ENCODE measurements at places on chromosomes 11 and 22.
A peak's percentile ranks its signal among the peaks of the same experiment; 100 is the strongest.

DNA sequence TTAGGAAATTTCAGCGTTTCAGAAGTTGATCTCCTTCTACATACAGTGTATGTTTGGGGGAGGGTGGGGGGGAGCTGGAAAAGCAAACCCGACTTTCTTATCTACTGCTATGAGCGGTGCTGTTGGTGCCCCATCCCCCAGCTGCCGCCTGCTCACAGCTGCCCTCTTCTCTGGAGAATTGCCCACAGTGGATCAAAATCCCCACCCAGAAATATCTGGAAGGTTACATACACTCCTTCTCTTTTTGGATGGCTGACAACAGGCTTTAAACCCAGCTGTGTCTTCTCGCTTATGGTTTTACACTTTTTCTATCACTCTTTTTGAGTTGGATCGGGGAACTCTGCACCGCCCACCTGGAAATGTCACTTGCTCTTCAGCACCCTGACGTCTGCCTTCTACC is 56.4 kb downstream of the DHCR7 start:
- DNase-seq: no peak

DNA sequence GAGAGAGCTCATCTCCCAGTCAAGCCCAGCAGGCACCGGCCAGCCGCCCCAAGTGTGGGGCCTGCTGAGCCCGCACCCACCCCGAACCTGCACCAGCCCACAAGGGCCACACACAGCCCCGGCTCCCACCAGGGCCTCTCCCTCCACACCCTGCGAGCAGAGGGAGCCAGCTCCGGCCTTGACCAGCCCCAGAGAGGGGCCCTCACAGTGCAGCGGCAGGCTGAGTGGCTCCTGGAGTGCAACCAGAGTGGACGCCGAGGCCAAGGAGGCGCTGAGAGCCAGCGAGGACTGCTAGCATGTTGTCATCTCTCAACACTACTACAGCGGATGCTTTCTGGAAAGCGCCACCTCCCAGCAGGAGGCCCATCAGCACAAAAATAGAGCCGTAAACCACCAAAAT is 10.9 kb downstream of the DEFB108B start:
- no peak for DNase-seq

DNA sequence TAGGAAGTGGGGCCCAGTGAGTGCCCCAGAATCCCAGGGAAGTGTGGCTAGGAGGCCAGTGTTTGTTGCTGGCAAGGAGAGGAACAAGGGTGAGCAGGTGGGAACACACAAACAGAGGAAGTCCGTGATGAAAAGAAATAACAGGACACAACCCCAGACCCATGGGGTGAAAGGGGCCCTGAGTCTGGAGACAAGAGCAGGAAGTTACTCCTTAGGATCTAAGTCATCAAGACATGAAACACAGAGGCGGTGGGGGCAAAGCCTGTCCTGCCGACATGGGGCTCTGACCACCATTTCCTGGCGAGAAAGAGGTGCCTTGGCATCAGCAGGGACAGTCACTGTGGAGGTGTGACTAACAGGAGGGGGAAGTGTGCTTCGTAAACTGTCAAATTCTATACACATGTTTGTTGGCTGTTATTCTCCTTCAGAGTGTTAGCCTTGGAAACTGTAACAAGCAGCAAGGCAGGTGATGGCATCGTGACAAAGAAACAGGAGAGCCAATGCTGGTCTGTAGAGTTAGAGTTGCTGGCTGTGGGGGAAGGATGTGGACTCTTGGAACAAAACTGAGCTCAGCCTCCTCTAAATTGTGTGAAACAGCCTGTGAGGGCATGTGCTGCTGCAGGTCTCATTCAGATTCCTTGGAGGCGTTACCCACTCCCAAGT is 21.7 kb downstream of the CHST1 start:
- no peak for DNase-seq

- DNase-seq: peak; percentile 53
Observed at GRCh38 chr11:44575288-44575672, 9.8 kb downstream of the CD82 start.

DNA sequence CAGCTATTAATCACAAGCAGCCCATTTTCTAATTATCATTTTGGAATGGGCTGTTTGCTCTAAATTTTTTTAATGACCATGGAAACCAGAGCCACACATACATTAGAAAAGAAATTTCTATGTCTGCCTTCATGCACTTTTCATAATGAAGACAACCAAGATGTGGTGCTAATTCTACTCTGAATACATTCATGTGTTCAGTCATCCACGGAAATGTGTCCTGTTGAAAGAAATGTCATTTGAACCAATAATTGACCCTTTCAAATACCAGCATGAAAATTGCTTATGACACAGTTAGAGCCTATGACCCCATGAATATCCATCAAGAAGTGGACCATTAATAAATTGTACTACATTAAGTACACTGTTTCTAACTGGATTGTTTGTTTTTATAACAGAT is 99.7 kb upstream of the KCNA4 start:
- no peak for DNase-seq

DNA sequence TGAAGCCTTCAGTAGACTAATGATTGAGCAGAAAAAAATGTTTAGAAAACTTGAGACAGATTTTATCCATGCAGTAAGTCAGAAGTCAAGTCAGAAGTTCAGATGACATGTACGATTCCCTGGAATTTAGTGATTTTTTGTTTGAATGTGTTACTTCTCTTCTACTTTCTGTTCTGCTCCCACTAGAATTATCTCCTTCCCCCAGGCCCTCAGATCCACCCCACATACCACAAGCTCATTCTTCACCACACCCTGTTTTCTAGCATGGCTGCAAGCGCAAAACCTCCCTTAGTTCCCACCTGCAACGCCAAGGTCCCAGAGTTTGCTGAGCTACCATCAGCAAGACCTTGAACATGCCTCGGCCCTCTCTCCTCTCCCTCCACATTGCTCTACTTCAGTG is 64.1 kb downstream of the KCNJ1 start:
- DNase-seq: no peak

DNA sequence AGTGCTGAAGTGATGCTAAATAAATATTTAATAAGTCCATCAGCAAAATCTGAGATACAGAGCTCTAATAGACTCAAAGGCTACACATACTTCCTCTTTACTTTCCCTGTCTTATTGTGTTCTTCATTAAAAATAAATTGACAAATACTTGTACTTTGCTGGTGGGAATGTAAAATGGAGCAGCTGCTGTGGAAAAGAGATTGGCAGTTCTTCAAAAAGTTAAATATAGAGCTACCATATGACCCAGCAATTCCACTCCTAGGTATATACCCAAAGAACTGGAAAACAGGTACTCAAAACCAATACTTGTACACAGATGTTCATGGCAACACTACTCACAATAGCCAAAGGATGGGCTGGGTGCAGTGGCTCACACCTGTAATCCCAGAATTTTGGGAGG is 76.0 kb downstream of the RBFOX2 start:
- no peak for DNase-seq

DNA sequence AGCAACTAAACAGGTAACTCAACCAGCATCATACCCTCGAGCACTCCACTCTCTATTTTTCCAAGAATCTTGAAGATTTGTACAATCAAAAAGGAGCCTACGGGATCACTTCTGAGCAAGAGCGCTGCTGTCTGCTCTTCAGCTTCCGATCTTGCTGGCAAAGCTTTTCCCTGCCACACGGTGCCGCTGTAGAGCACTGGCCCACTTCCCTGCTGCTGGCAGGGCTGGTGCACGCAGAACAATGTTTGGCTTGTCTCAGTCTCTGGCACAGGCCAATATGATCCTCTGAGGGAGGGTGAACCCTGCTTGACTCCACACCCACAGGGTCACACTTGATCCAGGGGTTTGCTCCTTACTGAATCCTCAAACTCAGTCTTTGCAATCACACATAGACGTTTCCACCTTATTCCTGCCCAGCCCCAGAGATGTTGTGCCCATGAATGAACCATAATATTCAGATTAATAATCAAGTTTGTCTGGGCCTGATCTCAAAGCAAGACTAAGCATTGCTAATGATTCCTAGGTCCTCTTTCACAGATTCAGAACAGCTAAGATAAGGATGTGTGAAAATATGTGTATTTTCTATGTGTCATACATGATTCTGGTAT is 536.6 kb downstream of the SOX6 start:
- no peak for DNase-seq

- no peak for DNase-seq
Observed at GRCh38 chr11:122746050-122746478, 90.5 kb downstream of the UBASH3B start.

DNA sequence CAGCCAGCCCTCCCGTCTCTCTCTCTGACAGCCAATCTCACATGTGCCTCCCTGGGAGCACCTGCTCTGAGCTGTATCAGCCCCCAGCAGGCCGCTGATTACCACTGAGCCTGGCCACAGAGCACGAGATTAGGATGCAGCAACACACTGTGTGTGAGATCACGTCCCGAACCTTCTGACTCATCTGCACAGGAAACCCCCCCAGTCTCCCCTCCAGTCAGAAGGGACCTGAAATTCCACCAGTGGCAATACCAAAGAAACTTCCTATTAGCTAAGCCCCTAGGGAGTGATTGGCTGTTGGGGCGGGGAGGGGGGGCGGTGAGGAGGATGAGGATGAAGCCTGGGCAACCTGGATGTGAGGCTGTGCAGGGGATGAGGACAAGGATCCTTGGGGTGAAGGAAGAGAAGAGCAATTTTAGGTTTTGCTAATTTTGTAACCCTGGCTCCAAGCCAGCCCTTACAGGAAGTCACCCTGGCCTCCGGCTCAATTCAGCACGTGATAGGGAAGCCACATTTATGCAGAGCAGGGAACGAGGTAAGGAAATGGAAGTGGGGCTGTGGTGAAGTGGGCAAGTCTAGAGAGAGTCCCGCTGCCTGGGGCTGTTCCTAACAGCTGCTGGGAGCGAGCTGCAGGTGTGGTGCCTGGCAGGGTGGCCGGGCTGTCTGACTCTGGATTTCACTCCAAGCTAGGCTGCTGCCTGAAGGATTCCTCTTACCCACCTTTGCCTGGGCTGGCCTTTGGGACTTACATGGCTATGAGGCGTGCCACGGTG is 1.9 kb downstream of the SLC43A3 start:
- peak; percentile 55 for DNase-seq

DNA sequence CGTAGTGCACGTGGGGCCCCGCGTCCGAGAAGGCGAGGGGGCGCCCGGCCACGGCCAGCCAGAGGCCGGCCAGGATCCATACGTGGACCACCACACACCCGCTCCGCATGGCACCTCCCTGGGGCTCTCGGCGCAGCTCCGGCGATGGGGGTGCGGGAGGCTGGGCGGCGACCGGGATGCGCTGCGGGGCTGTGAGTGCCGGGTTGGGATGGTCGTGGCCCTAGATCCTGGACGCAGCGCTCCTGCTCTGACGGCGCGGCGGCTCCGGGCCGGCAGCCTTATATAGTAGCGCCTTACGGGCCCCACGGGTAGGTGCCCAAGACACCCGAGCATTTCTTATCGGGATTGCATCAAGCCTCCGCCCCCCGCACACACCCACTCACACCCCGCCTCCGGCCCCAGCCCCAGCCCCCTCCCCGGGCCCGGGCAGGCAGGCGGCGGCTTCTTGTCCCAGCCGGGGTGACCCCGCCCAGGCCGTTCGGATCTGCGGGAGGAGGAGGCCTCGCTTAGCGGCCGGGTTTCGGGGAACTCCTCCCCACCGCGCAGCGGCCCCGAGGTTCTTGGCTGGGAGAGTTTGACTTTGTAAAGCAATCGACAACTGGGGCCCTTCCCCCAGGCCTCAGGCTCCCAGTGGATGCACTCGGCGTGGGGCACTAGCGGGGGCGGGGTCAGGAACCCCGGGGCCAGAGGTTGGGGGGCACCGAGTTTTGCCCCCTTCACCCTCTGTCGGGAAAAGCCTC is at the start of gene FGF19:
TSS of gene FGF19 (minus strand) at position 255 of the 740 bp plus-strand sequence. CDS start at position 109, 146 bp downstream.
- DNase-seq: no peak

DNA sequence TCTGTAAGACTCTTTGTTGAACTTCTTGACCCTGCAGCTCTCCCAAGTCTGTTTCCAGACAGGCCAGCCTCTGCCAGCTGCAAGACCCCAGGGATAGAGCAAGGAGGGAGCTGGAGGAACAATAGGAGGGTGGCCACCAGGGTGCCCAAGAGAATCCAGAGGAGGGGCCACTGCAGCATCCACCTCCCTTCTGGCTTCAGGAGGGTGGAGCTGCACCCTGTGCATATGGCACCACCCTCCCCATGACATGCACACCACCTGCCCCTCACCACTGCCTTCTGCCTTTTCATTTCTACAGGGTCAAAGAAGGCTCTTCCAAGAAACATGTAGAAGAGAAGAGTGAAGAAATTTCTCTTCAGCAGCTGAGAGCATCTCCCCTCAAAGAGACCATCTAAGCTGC is 20.1 kb upstream of the POLA2 start:
- DNase-seq: no peak

GRCh38 chr11:78835646-78836045 is 261.0 kb upstream of the NARS2 start:
- DNase-seq: no peak

GRCh38 chr11:95296621-95297025 is 65.6 kb upstream of the SESN3 start:
- DNase-seq: no peak

GRCh38 chr11:102620818-102621561 is 4.1 kb downstream of the MMP20 start:
- no peak for DNase-seq

- no peak for DNase-seq
Observed at GRCh38 chr22:46267431-46268279, at the start of gene TTC38. Gene TTC38, plus strand, starts transcription at chr22:46268008. Its CDS starts 32 bp downstream, at chr22:46268040.

DNA sequence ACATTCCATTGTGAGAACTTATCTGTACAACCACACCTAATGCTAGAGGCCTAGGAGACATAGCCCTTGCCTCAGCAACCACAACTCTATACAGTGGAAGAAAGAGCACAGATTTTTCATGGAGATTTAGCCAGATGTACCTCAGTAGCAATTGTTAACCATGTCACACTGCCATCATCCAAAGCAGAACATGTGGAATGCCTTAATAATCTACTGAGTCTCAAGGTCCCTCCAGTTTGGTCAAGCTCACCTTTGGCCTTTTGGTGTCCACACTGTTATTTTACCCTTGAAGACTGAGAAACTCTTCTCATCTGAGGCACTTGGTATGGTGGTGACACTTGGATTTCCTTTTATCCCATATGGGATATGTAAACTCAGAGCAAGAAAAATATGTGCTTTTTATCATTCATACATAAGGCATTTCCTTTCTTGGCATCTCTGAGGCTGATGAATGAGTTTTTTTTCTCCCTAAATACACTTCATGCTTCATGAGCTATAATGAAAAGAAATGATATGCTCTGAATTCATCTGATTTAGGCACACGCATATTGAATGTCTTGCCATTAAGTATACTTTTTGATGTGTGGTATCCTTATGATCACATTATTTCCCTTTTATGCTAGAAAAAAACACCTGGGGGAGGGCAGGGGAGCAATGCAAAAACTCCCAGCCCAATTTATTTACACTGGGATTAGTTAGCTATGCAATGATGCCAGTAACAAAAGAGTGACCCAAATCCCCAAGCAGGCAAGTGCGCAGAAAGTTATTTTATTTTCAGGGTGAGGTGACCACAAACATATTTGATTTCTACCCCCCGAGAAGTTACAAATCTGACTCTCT is 63.3 kb upstream of the ME3 start:
- DNase-seq: no peak

Measured in AG04449 (cell line).